ENCODE measurements at places on chromosomes 12 and 14. TPM values are rescaled to one million over a fixed set of nuclear protein-coding genes. Genes with fewer than 3 reads are reported as not detected.

PTPN6 gene
- not detected for total RNA-seq

AQP6 gene
- total RNA-seq = not detected

GDF3 gene
- total RNA-seq = 0.65 TPM

GLS2 gene
- total RNA-seq = 0.22 TPM

TCL1B gene
- total RNA-seq = not detected

TMEM132C gene
- total RNA-seq = 0.13 TPM

KLRD1 gene
- total RNA-seq = 0.07 TPM

PMEL gene
- 0.40 TPM for total RNA-seq

PTGER2 gene
- not detected for total RNA-seq

RERG gene
- not detected for total RNA-seq

TMBIM4 gene
- total RNA-seq = 128 TPM

CRACR2A gene
- total RNA-seq = 20.1 TPM

RNASE1 gene
- 105 TPM for total RNA-seq

GPR68 gene
- 0.36 TPM for total RNA-seq

KRT75 gene
- not detected for total RNA-seq

SYT1 gene
- 1.1 TPM for total RNA-seq

OR8S1 gene
- total RNA-seq = not detected

RAB2B gene
- 28.7 TPM for total RNA-seq

KCNJ8 gene
- total RNA-seq = not detected

TRIM9 gene
- total RNA-seq = 0.43 TPM

NACA gene
- 1,195 TPM for total RNA-seq
